ENCODE measurements at places on chromosomes 12 and 14.

GRCh38 chr14:103129301-103130016 lies 6.2 kb downstream of the TNFAIP2 start:
- no peak for DNase-seq

- DNase-seq: no peak
Measured at GRCh38 chr14:61325166-61325565, 3.8 kb downstream of the PRKCH start.

- peak; percentile 55 for DNase-seq
Measured at GRCh38 chr14:69612014-69612782, 802 bp downstream of the SUSD6 start.

DNA sequence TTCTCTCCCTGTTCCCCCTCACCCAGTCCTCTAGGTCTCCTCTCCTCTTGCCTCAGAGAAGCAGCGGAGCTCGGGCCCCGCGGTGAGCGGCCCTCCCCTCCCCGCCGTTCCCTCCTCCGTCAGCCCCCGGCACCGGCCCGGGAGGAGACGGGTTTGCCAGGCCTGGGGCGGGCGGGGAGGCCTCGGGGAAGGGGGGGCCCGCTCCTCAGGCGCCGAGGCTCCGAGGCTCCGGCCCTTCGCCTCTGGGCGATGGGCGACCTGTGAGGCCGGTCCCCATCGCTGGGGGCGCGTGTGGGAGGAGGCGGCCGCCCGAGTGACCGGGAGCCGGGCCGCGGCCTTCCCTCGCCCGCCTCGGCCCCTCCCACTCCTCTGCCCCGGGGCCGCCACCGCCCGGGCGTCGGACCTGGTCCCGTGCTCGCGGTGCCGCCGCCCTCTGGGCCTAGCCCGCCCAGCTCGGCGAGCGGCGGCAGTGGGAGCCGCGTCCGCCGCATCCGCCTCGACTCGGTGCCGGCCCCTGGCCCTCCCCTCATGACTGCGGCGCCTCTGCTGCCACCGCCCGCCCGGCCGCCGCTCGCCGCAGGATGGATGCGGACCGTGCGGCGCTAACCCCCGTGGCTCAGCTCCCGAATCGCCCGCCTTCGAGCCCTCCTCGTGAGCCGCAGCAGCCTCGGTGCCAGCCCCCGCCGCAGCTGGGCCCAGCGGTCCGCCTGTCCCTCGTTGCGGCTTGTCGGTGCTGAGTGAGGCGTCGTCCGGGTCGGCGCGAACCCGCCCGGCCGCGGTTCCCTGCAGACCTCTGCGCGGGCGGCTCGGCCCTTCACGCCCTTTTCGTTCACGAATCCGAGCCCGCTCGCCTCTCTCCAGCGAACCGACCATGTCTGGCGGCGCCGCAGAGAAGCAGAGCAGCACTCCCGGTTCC lies 574 bp downstream of the WNK1 start:
- peak; percentile 51 for DNase-seq

GRCh38 chr12:16148938-16149337 lies 128.5 kb downstream of the SLC15A5 start:
- DNase-seq: no peak

- DNase-seq: no peak
Measured at GRCh38 chr14:99041141-99041819, 230.7 kb downstream of the BCL11B start.

- no peak for DNase-seq
Measured at GRCh38 chr14:35632676-35633075, 98.7 kb downstream of the INSM2 start.

GRCh38 chr12:101942250-101942605 lies 64.8 kb downstream of the DRAM1 start:
- DNase-seq: no peak

- no peak for DNase-seq
Measured at GRCh38 chr12:116855744-116856470, 25.3 kb downstream of the HRK start.

DNA sequence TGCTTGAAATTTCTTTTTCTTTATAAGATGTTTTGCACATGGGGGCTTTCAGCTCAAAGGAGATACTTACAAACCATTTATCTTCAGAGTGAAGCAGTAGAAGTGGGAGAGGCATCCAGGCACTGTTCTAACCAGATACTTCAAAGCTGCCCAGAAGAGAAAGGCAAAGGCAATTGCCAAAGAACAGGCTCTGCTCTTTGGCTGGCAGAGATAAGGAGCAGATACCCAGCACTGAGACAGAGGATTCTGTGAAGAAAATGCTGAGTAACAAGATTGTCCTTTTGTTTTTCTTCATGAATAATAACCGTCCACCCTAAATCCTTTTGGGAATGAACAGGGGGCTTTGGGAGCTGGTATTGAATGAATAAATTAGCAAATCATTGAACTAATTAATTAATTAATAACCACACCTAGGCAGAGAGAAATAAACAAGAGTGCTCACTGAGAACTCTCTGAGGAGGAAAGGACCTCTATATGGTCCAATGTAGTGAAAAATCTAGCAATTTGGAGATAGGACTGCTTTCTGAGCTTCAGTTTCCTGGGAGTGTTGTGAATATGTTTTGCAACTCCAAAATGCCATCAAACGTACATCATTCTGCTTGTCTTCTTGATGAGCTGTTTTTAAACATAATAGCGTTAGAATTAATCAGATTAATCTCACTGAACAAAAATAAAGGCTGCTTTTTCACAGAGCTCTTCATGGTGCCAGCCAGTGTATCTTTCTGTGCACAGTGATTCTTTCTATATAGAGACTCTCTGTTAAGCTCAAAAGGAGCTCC lies 192.8 kb upstream of the AMIGO2 start:
- DNase-seq: no peak

DNA sequence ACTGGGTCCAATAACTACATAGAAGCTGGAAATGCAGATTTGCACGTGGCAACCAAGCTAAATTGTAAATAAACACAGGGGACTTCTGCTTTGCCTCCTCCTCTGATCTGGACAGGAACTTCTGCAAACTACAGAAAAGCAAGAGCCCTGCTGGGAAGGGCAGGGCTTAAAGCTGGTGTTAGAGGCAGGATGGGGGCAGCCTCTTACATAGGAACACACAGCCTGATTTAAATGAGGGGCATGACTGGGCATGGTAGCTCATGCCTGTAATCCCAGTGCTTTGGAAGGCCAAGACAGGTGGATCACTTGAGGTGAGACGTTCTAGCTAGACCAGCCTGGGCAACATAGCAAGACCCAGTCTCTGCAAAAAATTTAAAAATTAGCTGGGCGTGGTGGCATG lies 46.7 kb downstream of the ERH start:
- DNase-seq: no peak

GRCh38 chr12:48542300-48542928 lies 17.0 kb downstream of the OR8S1 start:
- peak; percentile 39 for DNase-seq

GRCh38 chr12:100168562-100168961 lies 25.9 kb upstream of the BLTP3B start:
- no peak for DNase-seq

GRCh38 chr12:132856581-132856980 lies 27.9 kb upstream of the GOLGA3 start:
- no peak for DNase-seq

- peak; percentile 61 for DNase-seq
Measured at GRCh38 chr14:35402323-35403113, 2.0 kb downstream of the NFKBIA start.

Measured in CD4-positive, alpha-beta T cell treated with Interleukin-6 for 4 hours (primary cell).